ENCODE measurements at places on chromosomes 2 and 18. TPM values are rescaled to one million over a fixed set of nuclear protein-coding genes. Genes with fewer than 3 reads are reported as not detected.

Gene C2orf15
- total RNA-seq: not detected

Gene STPG4
- total RNA-seq: not detected

Gene BOLA3
- 9.1 TPM for total RNA-seq

Gene CCDC74B
- total RNA-seq: 4.6 TPM

Gene ATL2
- total RNA-seq: 90.9 TPM

Gene RAPH1
- 17.4 TPM for total RNA-seq

Gene MPV17
- 41.8 TPM for total RNA-seq

Gene ITPRIPL1
- not detected for total RNA-seq

Gene CBLN2
- not detected for total RNA-seq

Gene NR4A2
- total RNA-seq: 1.3 TPM

Gene CHMP1B
- total RNA-seq: 23.0 TPM

Gene ITGB6
- 1.5 TPM for total RNA-seq

Gene TCF23
- 31.5 TPM for total RNA-seq

Gene DSG4
- total RNA-seq: not detected

Gene MTHFD2
- total RNA-seq: 55.5 TPM

Gene C2orf78
- total RNA-seq: not detected

Gene CHRNG
- total RNA-seq: not detected

Gene RBM44
- 3.6 TPM for total RNA-seq

Gene CFC1
- not detected for total RNA-seq

Gene SDC1
- total RNA-seq: not detected

Gene MYOM1
- total RNA-seq: 8.2 TPM

Gene GPR39
- not detected for total RNA-seq

Gene SLC16A14
- total RNA-seq: 5.6 TPM

Gene RAD51AP2
- total RNA-seq: not detected

Gene ADCYAP1
- total RNA-seq: 0.49 TPM

Gene TNFAIP6
- total RNA-seq: 1.5 TPM

Gene YWHAQ
- total RNA-seq: 266 TPM

Gene EVA1A
- total RNA-seq: 22.1 TPM

Gene DIS3L2
- 63.9 TPM for total RNA-seq

Gene KCNE4
- total RNA-seq: 38.4 TPM

Gene SCYGR4
- not detected for total RNA-seq

Gene FOXI3
- not detected for total RNA-seq

Gene NGEF
- 0.29 TPM for total RNA-seq

Gene VIT
- 6.2 TPM for total RNA-seq

Gene HJURP
- 13.0 TPM for total RNA-seq

Gene ERICH2
- 2.2 TPM for total RNA-seq

Gene FAHD2B
- 30.2 TPM for total RNA-seq

Gene RGPD6
- 116 TPM for total RNA-seq

Gene TLX2
- total RNA-seq: not detected

Gene KLHL29
- total RNA-seq: 17.0 TPM

Gene BIRC6
- total RNA-seq: 161 TPM

Gene SCN2A
- total RNA-seq: 1.1 TPM

Gene POTEC
- not detected for total RNA-seq

Gene SERPINB13
- not detected for total RNA-seq

Gene FIGN
- total RNA-seq: 5.6 TPM

Gene CREG2
- total RNA-seq: not detected

Gene ST8SIA3
- total RNA-seq: not detected

Gene AAK1
- 47.9 TPM for total RNA-seq

Gene PAX8
- total RNA-seq: 6.4 TPM

Gene MROH2A
- not detected for total RNA-seq

Gene AOX1
- total RNA-seq: 52.6 TPM

Gene NEMP2
- total RNA-seq: 2.0 TPM

Gene HEATR5B
- 60.3 TPM for total RNA-seq

Gene ABCG8
- total RNA-seq: not detected

Gene ANTXR1
- total RNA-seq: 122 TPM

Gene STARD6
- not detected for total RNA-seq

Gene ZNF2
- total RNA-seq: 6.0 TPM

Gene CROCC2
- 0.79 TPM for total RNA-seq

Gene INHBB
- 2.9 TPM for total RNA-seq

Data from uterus (tissue), 4 donors.